ENCODE measurements at places on chromosomes 12 and 14.

DNA sequence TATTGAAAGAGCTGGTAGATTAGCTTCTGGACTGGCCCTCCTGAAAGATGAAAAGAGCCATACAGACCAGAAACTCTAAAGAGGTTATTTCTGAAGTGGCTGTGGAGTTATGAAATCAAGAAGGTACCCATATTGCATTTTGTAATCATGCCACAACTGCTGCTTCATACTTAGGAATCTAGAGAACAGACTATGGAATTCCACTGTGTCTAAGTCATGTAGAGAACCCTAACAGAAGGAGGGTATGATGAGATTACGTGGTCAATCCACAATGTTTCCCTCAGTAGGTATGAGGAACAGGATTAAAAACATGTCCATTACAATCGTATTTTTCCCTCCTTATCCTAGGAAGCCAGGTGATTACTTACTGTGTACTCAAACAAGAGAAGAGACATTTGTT is 708.8 kb downstream of the RERGL start:
- no peak for DNase-seq

DNA sequence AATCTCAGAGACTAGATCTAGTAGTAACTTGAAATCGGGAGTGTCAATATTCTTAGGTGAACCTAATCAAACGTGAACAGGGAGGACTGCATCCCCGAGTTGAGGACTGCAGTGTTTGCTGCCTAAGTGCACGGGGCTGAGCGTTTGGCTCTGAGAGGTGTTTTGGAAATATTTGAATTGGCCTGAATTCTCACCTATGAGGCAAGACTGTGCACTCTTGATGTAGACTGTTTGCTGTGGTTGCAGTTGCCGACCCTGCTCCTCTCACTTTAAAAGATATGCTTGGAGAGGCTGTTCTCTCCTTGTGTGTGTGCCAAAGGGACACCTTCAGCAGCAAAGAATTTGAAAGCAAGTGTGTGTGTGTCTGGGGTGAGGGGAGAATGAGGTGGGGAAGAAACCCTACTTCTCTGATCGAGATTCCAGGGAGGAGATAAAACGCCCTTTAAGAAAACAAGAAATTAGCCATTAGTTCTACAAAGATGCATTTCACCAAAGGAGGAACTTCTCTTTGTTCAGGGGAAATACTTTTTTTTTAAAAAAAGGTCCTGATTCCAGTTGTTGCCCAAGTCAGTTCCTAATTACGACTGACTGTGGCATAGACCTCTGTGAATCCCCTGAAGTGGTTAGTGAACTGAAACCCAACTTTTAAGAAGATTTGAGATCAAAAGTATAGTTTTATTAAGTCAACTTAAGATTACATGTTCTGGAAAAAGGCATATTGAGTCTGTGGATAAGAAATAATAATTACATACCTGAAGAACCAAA is 106.6 kb downstream of the DYRK2 start:
- no peak for DNase-seq

DNA sequence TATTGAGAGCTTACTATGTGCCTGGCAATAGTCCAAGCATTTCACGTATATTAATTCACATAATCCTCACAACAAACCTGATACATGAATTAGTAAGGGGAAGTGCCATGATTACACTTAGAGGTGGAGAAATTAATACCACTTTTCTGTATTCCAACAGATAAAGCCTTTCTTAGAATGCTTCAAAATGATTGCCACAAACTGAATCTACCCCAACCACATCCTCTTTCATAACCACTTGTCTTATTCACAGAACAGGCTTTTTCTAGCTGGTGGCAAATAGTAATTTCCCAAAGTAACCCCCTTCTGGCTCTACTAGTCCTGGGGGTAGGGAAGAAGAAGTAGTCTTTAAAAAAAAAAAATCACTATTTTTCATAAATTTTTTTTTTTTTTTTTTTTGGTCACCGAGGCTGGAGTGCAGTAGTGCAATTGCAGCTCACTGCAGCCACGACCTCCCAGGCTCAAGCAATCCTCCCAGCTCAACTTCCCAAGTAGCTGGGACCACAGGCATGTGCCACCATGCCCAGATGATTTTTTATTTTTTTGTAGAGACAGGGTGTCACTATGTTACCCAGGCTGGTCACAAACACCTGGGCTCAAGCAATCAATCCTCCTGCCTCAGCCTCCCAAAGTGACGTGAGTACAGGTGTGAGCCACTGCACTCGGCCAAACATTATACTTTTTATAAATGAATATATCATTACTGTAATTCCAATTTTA is 59.0 kb upstream of the ARID2 start:
- no peak for DNase-seq

- no peak for DNase-seq
These were observed 45.6 kb downstream of the DNAH10 start for GRCh38 chr12:123807670-123808069.

GRCh38 chr12:79082595-79082994 is 218.0 kb downstream of the SYT1 start:
- no peak for DNase-seq

GRCh38 chr12:111942557-111942956 is 70.4 kb downstream of the TMEM116 start:
- no peak for DNase-seq

- no peak for DNase-seq
These were observed 106.3 kb downstream of the PTCSC3 start for GRCh38 chr14:36070031-36070719.

GRCh38 chr12:62866451-62867082 is 68.4 kb downstream of the PPM1H start:
- DNase-seq = no peak

DNA sequence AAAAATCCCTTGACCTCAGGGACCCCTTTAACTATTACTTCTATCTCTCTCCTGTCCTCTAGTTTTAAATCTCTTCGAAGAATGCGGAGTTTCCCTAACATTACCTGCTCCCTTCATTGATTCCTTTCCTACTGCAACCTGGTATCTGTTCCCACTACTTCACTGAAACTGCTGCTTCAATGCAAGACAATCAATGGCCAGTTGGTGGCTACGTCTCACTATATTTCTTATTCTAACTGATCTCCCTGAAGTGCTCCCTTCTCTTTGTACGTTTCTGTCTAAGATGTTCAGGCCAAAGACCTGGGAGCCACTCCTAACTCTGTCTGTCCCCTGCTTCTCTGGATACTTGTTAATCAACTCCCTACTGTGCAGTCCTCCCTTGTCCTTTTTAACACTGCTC is 10.3 kb upstream of the KCNA1 start:
- DNase-seq = no peak

DNA sequence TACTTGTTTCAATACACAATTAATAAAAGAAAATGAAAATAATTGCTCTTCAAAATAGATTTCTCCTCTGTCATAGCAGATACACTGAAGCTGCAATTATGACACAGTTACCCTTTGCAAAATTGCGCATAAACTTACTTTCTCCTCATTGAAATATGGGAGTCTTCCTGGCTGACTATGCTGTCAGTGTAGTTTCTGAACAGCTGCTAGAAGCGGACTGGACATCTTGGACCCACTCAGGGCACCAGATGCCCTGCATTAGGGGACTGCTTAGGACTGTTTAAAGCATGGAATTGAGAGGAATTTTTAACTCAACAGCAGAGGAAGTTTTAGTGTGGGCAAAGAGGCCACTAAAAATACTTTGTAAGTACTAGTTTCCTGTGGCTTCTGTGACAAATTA is 454.9 kb downstream of the ATP23 start:
- no peak for DNase-seq

- DNase-seq = no peak
These were observed 96.2 kb upstream of the PDE3A start for GRCh38 chr12:20272161-20272560.

- no peak for DNase-seq
These were observed 4.3 kb upstream of the LRIG3 start for GRCh38 chr12:58924652-58925051.

GRCh38 chr12:113973109-113973904 is 7.2 kb upstream of the RBM19 start:
- DNase-seq = no peak

DNA sequence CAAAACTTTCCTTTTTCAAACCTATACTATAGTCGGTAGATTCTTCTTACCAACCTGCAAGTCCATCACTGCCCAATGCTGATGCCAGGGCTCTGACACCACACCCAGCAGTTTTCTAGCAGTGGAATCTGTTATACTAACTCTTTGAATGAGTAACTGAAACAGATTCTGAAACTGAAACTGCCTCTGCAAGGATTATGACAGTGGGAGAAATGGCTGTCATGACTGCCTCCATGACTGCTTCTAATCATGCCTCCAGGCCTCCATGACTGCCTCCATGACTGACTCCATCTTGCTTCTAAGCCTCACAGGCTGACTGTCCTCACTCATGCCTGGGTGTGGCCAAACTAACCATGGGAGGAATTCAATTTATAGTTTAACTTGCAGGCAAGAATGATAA is 29.4 kb upstream of the OXA1L start:
- DNase-seq = no peak

- no peak for DNase-seq
These were observed 11.5 kb downstream of the LIMA1 start for GRCh38 chr12:50271724-50272247.

DNA sequence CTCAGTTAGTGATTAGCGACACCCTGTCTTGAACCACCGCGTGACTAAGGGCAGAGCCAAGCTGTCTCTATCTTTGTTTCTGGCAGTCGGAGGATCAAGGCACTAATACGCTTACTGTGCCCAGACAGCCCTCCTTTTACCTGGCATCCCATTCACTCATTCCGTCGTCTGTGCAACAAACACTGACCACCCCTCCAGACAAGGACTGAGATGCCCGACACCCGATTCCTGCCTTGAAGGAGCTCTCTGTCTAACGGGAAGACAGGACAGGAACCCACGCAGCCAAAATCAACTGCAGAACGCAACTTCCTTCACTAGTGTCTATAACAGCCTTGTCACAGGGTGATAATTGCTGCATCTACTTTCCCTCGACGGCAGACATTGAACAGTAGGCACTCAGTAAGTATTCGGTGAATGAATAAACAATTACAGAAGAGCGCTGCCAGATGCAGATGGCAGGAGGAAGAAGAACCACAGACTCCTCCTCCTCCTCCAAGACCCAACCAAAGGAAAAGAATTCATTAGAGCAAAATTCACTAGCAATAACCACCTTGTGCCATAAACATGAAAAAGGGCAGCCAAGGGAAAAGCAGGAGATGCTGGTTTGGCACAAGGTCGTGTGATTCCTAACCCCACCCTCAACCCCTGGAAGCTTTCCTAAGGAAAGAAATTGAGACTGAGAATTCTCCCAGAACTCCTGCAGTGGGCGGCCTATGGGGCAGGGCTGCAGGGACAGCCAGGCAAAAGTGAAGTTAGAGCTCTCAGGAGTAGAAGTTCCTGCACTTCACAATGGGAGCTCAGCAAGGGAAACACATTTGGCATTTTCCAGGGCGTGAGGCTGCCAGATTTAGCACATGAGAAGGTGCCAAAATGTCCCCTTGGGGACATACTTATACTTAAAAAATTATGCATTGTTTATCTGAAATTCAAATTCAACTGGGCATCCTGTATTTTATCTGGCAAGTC is 186.6 kb upstream of the DIO3 start:
- DNase-seq = no peak

DNA sequence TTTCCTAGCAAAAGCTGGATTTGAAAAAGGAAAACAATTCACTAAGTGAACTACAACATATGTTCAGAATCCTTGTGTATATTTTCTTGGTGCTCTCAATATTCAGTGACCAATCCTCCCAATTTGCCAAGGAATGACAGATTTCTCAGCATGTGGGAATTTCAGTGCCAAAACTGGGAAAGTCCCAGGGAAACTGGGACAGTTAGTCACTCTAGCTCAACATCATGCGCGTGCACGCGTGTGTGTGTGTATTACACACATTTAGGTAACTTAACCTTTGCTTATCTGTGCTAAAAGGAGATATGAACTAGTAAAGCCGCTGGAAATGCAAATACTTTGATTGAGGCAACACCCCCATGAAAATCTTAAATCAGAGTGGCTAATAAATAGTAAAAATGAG is 26.1 kb upstream of the SLC6A13 start:
- no peak for DNase-seq

GRCh38 chr12:108930155-108930554 is 50.3 kb downstream of the DAO start:
- no peak for DNase-seq

- peak; percentile 45 for DNase-seq
These were observed 2.3 kb downstream of the KDM2B start for GRCh38 chr12:121578230-121579189.

- DNase-seq = no peak
These were observed 117.4 kb downstream of the TGFB3 start for GRCh38 chr14:75864352-75864751.

DNA sequence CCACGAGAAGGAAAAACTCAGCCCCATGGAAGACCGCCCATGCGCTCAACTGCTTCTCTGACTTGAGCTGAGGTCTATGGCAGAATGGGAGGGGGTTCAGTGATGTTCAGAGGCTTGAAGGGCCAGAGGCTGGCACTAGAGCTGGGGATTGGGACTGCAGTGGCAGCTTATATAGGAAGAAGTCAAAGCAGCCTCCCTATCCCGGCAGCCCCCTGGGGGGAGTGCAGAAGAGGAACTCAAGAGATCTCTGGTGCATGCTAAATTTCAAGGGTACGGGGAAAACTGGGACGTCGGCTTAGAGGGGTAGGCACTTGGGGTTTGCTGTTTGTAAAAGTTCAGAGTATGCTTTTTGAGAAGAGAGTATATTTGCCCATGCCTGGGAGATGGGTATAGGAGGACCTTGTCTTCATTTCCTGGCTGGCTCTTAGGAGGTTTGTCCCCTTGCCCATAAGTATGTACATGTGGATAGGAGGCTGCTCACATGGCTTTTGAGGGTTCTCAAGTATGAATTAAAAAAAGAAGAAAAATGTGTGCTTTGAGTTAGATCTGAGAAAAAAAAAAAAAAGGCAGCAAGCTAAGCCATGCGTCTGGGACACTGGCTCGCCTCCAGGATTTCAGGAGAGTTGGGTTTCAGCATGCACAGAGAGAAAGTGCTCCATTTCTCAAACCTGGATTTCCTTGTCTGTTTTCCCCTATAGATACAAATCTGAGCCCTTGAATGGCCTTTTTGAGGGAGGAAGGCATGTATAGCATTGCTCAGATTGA is 3.2 kb upstream of the MEG3 start:
- DNase-seq = no peak

GRCh38 chr12:18296909-18297280 is 35.6 kb downstream of the PIK3C2G start:
- DNase-seq = no peak

GRCh38 chr14:92253381-92253894 is 69.5 kb upstream of the SLC24A4 start:
- no peak for DNase-seq

DNA sequence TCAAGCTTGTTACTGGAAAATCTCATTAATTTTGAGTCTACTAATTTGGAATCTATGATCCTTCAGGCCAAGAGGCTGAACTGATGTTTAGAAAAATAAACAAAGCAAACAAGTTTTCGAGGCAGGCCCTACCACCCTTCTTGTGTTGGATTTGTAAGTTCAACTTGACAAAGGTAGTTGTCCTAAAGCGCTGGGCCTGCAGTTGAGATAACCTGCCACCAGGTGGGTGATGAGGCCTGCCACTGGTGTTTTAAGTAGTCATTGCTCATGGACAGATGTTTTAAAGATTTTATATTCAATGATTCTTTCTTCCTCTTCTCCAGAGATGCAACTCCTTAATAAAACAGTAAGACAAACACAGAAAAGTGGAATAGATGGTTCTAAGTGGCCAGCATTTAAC is 19.4 kb downstream of the ACVRL1 start:
- peak; percentile 61 for DNase-seq

Measured in activated CD8-positive, alpha-beta memory T cell treated with anti-CD3 and anti-CD28 coated beads, Interleukin-2, amount 50 U/mL, for 4 hours (primary cell).